ENCODE measurements at places on chromosomes 1 and 21.
A peak's percentile ranks its signal among the peaks of the same experiment; 100 is the strongest.

GRCh38 chr1:6776895-6777294 is 8.4 kb upstream of the CAMTA1 start:
- DNase-seq, result no peak

GRCh38 chr1:40630488-40631223 is 34.8 kb downstream of the RIMS3 start:
- peak; percentile 61 for DNase-seq

DNA sequence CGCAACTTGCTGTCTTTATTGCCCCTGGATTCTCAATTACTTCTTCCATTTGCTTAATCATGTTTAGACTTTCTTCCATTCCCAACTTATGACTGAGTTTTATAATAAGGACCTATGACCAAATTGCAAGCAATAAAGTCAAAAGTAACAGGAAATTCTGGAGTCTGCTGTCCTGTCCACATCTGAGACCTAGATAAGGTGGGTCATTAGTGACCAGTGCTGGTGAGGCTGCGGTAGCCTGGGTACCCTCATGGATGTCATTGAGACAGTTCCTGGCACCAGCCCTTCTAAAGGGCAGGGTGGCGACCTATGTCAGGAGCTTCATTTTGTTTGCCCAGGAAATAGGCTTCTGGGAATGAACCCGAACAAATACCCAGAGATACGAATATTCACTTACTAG is 30.6 kb upstream of the SSBP3 start:
- no peak for DNase-seq

DNA sequence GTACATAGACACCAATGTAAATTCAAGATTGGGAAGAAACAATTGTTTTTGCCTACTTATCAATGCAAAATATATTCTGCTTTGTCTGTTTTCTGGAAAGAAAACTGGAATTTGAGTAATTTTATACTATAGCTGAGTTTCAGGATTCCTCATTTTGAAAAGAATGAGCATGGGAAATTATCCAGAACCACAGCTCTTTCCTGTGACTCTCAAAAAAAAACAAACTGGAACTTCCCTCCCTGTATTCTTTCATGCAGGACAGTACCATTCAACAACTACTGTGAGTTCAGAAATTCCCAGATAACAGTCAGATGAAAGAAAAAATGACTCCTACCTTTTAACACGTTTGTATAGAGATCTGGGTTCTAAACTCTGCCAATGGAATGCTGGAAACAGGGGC is 372.4 kb downstream of the TGFB2 start:
- no peak for DNase-seq
